ENCODE measurements at places on chromosomes 3 and 15. TPM values are rescaled to one million over a fixed set of nuclear protein-coding genes. Genes with fewer than 3 reads are reported as not detected.
A peak's percentile ranks its signal among the peaks of the same experiment; 100 is the strongest.

DNA sequence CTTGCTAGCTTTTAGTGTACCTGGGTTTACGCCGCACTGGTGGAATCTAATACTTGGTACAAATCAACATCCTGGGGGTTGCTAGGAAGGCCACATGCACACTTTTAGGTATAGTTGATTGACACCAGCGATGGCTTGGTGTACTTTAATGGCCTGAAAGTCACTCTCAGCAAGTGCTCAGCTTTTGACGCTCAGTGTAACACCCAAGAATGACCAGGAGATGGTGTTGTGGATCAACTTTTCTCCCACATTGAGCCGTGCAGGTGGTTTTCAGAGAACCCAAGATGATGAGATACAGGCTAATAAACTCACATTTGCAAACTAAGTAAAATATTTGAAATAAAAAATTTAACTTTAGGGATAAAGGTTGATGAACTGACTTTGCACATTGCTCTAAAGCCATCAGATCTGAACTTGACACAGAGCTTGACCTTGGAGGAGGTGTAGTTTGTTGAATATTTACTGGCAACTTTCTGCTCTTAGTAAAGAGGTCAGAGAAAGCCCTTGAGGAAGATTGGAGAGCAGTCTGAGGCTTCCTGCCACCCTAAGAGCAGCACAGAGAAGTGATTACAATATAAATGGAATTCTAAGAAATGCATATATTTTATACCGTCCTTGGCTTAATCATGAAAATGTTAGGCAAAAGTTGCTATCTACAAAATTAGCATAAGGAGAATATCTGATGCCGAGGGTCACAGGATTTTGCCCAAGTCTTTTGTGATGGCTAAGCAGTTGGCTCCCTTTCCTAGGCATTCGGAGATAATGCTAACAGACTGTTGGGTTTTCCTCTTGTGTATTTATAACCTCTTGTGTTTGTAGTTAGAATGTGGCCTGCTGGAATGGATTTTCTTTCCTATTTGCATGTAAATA lies 143.4 kb upstream of the RASGRP1 start:
- peak; percentile 68 for DNase-seq

DNA sequence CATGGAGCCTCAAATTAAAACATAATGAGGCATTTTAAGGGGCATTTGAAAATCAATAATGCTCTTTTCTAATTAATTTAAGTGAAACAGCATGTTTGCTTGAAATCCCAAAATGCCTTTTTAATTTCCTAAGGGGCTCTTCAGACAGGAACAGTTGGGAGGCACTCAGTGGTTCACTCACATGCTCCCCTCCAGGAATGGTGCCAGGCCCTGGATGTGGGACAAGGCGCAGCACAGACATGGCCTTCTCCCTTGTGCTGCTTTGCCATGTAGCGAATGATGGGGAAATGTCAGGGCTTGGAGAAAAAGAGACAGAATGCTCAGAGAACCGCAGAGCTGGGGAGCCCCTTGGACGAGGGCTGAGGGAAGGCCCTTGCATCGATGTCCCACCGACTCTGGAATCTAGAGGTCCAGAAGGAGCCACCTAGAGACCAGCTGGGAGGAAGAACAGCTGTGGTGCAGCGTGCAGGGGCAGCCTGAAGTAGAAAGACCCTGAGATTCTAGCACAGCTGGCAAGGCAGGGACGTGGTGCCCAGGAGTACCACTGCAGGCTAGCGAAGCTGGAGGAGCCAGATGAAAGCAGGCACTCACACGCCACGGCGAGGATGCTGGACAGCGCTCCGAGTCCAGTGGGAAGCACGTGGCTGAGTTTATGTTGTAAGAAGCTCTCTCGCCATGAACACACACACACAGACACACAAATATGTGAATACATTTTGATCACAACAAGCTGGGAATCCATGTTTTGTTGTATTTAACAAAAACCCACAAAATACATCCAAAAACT lies 27.0 kb downstream of the NSMCE3 start:
- no peak for DNase-seq

- DNase-seq: no peak
These were observed 366.5 kb downstream of the GAP43 start for GRCh38 chr3:115989684-115990421.

DNA sequence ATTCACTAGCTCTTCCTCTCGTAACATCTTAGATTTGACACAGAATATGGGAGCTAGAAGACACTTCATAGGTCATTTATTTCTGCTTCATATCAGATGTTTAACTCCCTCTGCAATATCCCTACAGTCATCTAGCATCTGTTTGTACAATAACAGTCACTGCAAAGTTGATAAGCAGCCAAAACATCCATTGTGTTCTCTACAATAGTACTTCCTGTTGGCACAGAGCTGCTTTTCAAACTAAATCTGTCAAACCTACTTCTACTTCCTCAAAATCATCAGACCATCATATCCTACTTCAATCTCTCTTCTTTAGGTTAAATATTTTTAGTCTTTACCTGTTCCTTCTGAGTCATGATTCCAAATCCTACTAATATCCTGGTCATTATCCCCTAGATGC lies 233.2 kb downstream of the FGF12 start:
- no peak for DNase-seq

DNA sequence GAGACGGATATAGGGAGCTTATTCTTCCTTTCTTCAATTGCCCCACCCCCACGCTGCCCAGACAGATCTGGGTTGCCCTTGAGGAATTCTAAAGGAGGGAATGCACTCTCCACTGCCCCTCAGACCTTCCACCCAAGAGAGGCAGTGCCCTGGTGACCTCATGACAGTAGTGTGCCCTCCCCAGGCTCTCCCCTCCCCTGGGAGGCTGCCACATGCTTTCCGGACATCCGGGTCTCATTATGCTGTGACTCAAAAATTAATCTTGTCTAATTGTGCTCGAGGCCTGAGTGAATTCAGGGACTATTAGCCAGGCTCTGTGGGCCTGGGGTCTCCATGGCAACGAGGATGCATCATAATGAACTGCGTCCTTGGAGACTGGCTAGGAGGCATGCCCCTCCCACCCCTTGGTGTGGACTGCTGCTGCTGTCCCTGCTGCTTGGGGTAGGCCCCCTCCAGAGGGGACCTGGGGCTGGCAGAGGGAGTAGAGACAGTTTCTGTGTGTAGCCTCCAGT lies 20.8 kb downstream of the CORO2B start:
- DNase-seq: peak; percentile 27

- no peak for DNase-seq
These were observed 163.0 kb upstream of the BFSP2 start for GRCh38 chr3:133236901-133237300.

- no peak for DNase-seq
These were observed 80.7 kb downstream of the FMN1 start for GRCh38 chr15:33113666-33114373.

DNA sequence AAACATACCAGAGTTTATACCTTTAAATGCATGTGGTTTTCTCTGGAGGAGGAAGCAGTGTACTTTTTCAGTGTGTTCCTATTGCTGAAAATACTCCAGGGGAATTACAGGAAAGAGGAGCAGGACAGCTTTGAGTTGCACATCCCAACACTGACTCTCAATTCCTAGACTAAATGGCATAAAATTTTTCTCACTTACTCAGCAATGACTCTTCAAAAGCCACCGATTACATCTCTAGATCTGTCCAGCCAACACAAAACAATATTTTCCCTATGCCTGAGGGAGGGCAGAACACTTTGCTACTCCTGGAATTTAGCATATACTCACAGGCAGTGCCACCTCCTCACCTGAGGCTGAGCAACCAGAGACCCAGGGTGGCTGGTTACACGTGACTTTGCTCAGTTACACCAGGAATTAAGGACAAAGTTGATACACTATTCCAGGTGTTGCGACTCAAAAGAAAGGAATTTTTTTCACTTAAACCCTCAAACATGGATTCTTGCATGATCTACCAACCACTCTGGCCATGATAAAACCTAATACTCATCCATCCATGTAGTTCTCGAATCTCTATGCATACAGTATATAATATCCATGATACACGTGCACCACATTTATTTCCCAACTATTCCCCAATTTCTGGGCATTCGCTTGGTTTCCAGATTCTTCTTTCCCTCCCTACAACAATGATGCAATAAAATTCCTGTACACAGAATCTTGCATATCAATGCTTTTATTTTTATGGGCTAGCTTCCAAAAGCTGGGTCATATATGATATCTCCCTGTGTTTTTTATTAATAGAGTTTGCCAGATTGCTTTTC lies 194.6 kb downstream of the THRB start:
- DNase-seq: peak; percentile 31

DNA sequence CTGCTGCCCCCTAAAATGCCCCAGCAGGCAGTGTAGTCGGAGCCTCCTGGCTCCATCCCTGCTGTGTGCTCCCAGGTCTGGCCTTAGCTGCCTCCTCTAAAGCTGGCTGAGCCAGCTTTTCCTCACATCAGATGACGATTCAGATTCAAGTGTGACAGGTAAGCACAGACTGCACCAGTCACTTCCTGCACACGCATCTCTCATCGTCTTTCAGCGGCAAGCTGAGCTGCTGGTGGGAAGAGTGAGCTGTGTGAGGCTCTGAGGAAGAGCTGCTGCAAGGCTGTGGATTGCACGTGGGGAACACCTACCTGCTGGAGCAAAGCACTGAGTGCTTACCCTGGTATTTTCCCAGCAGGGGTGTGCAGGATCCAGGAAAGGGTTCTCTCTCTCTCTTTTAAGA lies 88.4 kb upstream of the RPL32 start:
- DNase-seq: no peak

DNA sequence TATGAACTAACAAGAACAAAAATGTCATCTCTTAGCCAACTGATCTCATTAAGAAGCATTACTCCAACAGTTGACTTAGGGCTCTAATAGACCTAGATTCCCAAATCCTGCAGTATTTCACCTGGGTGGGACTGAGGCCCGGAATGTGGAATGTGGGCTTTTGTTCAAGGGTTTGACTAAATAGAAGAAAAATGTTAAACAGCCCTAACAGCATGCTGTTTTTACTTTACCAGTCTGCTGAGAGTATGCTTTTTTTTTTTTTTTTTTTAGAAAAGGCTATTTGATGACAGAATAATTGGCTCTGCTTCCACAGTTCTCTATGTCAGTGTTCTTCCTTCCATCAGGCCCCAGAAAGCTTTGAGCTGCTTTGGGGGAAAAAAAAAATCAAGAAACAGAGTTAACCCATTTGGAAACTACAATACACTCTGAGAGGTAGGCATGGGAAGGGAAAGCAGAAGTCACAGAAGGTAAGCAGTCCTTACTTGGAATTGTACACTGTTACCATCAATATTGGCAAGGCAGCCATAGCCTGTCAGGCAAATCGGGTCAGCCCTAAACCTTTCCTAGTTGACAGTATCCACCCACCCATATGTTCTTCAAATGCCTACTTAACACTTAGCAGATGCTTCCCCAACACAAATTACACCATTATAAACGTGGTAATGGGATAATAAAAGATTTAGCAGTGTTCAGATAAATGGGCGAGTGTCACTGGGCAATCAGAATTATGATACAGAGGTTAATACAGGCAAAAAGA lies 224.2 kb downstream of the CNTN3 start:
- DNase-seq: no peak

GRCh38 chr3:191420771-191421170 lies 40.2 kb upstream of the PYDC2 start:
- no peak for DNase-seq

DNA sequence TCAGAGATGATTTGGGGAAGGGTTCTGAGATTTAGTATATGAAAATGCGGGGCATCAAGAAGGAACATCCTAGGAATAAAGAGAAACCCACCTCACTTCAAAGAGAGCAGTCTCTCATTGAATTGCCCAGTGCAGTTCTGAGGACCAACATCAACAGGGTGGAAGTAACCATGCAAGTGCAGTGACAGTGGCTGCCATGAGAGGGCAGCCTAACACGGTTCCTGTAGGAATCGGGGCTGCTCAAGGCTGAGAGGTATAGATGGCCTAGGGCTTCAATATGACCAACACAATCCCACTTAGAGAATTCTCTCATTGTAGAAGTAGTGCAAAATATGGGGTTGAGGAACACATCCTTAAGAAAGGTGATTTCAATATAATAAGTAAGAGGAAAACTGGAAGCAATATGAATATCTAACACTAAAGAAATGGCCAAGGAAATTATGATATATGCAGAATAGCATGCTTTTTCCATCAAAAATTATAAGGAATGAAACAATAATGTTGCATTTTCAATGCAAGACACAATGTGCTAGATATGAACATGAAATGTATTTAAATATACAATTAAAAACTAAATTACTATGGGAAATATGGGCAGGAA lies 51.1 kb upstream of the ARRDC4 start:
- DNase-seq: peak; percentile 23

- no peak for DNase-seq
These were observed 3.5 kb upstream of the PARP16 start for GRCh38 chr15:65290228-65290627.

GRCh38 chr3:187255314-187255713 lies 36.2 kb downstream of the MASP1 start:
- DNase-seq: no peak

- DNase-seq: no peak
These were observed 22.9 kb upstream of the ARIH1 start for GRCh38 chr15:72451224-72451623.

GRCh38 chr3:169607949-169608348 lies 55.6 kb downstream of the MECOM start:
- no peak for DNase-seq

- no peak for DNase-seq
These were observed 163.7 kb downstream of the TCF12 start for GRCh38 chr15:57082054-57082728.

- DNase-seq: no peak
These were observed 43.3 kb downstream of the CCNB2 start for GRCh38 chr15:59148153-59148833.

DNA sequence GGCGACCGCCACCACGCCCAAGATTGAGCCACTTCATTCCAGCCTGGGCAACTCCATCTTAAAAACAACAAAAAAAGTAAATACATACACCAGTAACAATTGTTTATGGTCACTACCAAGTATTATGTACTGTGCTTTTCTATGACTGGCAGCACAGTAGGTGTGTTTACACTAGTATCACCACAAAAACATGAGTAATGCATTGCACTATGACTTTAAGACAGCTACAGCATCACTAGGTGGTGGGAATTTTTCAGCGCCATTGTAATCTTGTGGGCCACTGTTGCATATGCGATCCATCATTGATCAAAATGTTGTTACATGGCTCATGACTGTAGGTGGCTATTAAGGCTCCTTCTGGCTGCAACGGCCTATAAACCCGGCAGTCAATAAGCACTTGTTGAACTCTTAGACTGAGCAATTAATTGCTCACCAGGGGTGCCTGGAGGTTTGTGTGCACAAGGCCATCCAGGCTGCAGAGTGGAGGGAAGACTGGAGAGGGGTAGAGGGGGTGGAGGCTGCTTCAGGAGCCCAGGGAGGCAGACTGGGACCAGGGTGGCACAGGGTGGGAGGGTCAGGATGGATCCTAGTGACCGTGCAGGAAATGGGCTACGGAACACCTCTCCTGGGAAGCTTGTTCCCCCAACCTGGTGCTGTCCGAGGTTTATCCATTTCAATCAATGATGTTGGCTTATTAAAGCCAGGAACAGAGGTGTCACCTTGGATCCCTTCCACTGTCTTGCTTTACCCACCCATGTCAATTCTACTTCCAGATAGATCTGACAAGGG lies 17.9 kb upstream of the COPG1 start:
- peak; percentile 74 for DNase-seq

GRCh38 chr3:189292667-189293484 lies 121.1 kb downstream of the TPRG1 start:
- peak; percentile 67 for DNase-seq

GRCh38 chr3:129936757-129937156 lies 37.8 kb upstream of the TRH start:
- DNase-seq: peak; percentile 81

Gene HGD
- total RNA-seq: 0.12 TPM

Gene ROPN1B
- 0.83 TPM for total RNA-seq

Gene CCRL2
- total RNA-seq: 6.6 TPM

Gene EPHB3
- total RNA-seq: 1.0 TPM

Gene CTDSPL
- total RNA-seq: 6.9 TPM

Gene CX3CR1
- total RNA-seq: not detected

Gene DAZL
- not detected for total RNA-seq

Gene PLXNB1
- 4.3 TPM for total RNA-seq

Gene CDHR4
- not detected for total RNA-seq

Gene C3orf80
- 0.15 TPM for total RNA-seq

All from H4 (cell line).